Right cardiac atrium (tissue), 5 donors: ENCODE measurements at places on chromosomes 1 and 21.

DNA sequence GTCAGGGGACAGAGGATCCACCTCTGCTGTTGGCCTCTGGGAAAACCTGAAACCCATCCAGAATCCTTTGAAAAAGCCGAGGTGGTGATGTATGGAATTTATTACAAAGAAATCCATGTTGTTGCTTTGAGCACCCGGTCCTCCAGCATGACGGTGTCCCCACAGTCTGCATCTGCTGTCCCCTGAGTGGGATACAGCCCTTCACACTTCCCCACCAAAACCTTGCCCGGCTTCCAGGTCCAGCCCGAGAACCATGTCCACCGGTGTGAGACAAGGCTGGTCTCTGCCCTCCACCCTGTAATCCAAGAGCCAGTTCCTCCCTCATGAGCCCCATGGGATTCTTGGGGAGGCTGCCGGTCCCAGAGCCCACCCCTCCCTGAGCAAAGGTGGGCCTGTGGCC is 70.5 kb downstream of the STUM start:
- DNase-seq, result no peak

GRCh38 chr1:151760597-151761385 is 2.5 kb downstream of the MRPL9 start:
- DNase-seq, result no peak

- peak; percentile 71 for DNase-seq
These were observed 68.7 kb upstream of the FAM3B start for GRCh38 chr21:41247561-41248545.

DNA sequence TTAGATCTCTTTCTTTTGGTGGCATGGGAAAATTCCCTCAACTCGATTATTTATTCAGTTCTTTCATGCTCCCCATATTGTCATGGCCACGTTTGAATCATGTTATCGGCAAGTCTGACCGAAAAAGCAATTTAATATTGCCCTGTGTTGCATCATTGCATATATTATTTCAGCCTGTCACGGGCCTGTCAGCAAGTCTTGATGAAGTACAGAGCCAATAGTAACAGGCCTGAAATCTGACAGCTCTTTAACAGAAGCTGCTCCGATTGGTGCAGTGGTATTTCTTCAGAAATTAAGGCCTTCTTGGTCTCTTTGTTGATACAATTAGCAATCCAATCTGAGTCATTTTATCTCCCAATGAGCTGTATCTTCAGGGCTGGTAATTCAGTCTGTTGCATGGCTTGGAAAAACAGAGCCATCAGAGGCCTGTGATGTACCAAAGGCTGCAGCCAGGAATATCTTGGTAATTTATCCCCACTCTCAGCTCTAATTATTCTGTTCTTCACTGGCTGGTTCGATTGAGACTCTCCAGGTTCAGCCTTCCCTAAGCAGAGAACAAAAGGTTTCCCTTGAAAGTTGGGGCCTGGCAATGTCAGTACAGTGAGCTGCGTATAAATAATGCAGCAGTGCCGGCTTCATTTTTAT is 149.5 kb downstream of the FGGY start:
- DNase-seq, result no peak

DNA sequence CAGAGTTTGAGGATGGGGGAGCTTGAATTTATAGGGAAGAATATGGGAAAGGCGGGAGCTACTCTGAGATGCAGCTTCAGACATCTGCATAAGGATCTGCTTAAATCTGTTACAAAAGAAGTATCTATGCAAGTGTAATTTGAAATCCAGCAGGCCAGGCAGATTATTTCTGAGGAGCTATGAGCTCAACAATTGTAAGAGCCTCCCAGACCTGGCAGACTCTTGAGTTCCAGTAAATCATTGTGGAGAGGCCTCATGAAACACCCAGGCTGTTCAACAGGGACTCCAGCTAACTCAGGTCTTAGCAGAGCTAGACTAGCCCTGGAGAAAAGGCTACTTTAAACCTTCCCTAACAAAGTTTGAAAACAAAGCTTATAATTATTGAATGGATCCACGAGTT is 647.5 kb upstream of the CHRM3 start:
- DNase-seq, result no peak

GRCh38 chr1:28190337-28190979 is 14.0 kb upstream of the PTAFR start:
- no peak for DNase-seq

GRCh38 chr1:918353-918752 is 5.4 kb upstream of the SAMD11 start:
- DNase-seq, result peak; percentile 50

- DNase-seq, result peak; percentile 72
These were observed 158.9 kb upstream of the COA6 start for GRCh38 chr1:234214129-234214910.

- DNase-seq, result no peak
These were observed 21.3 kb downstream of the DENND2C start for GRCh38 chr1:114648503-114648902.

DNA sequence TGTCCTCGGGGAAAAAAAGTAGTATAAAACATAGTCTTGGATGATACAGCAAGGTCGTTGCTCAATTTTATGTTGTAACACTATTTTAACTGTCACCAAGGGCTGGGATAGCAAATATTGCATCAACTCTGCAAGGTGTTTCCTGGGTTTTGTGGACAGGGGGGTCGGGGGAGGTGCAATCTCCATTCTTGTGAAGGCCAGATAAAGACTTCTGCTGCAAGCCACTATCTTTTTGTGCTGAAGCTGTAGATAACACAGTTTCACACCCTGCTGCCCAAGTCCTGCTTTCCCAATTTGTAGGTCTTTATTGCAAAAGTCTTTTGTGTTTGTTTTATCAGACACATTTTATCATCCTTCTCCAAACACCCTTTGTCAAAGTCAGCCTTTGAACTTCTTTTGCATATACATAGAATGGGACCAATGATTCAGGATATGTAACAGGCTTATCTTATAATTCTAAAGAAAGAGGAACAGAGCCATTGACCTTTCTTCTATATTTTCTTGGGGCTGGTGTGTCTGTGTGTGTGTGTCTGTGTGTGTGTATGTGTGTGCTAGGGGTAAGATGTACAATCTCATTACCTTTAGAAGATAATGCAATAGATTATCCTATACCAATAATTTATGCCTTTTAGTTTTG is 140.6 kb downstream of the RUNX1 start:
- DNase-seq, result no peak

GRCh38 chr1:116415200-116415698 is 42.2 kb downstream of the ATP1A1 start:
- no peak for DNase-seq

DNA sequence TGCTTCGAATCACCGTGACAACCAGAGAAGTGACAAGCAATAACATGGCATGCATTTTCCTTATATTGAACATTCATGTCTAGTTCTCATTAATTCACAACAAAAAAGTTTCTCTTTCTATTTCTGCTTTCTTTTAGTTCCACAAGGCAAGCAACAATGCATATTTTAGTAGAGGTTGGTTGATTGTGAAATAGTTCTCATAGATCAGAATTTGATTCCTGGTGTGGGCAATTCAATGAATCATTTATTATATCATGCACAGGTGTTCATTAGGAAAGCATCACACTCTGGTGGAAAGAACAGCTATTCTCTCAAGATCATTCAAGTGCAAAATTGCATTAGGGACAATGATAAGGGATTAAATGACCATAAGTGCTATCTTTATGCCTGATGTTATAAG is 980.9 kb downstream of the BRINP3 start:
- no peak for DNase-seq

GRCh38 chr1:89171067-89171438 is 4.8 kb downstream of the GBP7 start:
- DNase-seq, result no peak

GRCh38 chr21:44846485-44847260 is 26.8 kb downstream of the PTTG1IP start:
- DNase-seq, result peak; percentile 72

GRCh38 chr1:183318433-183318832 is 99.7 kb downstream of the NMNAT2 start:
- peak; percentile 93 for DNase-seq

DNA sequence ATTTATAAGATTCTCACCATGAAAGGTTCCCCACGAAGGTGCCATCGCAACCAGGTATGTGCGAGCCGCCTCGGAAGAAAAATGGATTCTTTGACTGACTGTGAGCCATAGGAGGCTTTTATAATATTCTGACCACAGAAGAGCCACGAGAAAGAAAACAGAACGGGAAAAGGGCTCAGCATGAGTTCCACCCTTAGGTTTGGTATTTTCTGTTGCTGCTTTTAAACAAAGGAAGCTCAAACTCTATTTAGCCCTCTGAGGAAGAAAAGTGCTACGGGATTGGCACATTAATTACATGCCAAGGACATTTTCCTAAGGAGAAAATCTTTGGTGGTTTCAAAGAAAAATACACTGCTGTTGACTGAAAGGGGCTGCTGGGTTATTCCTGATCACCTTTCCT is 39.3 kb downstream of the MIS18A start:
- no peak for DNase-seq

- DNase-seq, result peak; percentile 30
These were observed 812 bp downstream of the CACHD1 start for GRCh38 chr1:64470665-64471217.

GRCh38 chr1:150513351-150513791 is 2.2 kb upstream of the FALEC start:
- no peak for DNase-seq

GRCh38 chr1:156852418-156852874 is 6.5 kb downstream of the INSRR start:
- DNase-seq, result peak; percentile 66

GRCh38 chr1:79161077-79161476 is 154.5 kb upstream of the ADGRL4 start:
- DNase-seq, result no peak

DNA sequence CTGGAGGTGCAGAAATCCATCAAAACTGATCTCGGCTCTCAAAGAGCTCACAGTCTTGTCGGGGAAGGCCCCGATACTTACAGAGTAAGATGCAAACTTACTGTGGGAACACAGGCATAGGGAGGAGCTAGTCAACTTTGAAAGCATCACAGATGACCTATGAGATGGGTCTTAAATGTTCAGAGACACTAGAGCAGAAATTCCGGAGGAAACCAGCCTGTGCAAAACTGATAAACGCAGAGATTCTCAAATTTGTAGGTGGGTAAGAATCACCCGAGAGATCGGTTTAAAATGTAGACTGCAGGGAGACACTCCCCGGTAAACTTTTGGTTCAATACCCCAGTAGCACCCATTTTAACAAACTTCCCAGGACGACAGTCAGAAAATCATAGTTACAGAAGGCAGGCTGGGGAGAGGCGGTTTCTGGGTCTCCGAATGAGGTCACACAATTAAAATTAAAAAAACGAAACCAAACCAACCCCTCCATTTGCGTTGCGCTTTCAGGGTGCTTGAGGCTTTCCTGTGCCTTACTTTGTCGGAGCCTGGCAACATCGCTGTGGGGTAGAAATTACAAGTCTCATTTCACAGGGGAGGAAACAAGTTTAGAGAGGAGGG is 755 bp upstream of the THRAP3 start:
- DNase-seq, result no peak

DNA sequence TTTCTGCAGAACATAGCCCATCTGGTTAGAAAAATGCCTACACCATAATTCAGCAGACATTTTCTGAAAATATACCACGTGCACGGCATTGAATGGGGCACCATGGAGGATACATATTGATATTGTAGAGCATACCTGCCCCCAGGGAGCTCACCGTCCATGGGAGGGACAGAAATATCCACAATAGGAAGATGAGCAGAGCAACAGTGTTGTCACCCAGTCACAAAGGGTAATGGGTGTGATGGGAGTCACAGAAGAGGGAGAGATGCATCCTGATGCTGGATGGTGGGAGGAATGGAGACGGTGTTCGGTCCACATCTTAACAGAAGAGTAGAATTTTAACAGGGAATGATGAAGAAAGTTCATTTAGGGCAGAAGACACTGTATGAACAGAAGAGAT is 51.4 kb downstream of the ATP1A1 start:
- DNase-seq, result no peak

GRCh38 chr1:153119491-153119971 is 6.2 kb upstream of the SPRR2F start:
- DNase-seq, result no peak

DNA sequence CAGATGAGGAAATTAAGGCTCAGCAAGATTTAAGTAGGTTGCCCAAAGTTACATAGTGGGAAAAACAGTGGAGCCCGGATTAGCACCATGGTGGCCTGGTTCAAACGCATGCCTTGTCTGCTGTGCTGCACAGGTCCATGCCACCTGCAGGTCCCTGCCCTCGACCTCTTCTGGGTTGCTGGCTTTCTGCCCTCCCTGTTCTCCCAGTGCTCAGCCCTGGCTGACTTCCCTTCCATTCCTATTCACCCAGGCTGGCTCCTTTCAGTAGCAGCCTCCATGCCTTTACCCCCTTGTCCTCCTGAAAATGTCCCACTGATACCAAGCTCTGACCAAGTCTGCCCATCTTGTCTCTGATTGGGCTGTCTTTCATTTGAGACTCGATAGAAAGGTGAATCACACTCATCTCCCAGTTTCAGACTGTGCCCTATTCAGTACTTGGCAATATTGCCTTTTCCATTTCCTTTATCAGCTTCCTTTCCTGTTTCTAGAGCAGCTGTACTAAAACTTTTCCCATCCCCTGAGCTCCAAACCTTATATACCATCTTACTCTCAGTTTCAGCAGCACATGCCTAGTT is 75.8 kb downstream of the ST3GAL3 start:
- DNase-seq, result no peak

DNA sequence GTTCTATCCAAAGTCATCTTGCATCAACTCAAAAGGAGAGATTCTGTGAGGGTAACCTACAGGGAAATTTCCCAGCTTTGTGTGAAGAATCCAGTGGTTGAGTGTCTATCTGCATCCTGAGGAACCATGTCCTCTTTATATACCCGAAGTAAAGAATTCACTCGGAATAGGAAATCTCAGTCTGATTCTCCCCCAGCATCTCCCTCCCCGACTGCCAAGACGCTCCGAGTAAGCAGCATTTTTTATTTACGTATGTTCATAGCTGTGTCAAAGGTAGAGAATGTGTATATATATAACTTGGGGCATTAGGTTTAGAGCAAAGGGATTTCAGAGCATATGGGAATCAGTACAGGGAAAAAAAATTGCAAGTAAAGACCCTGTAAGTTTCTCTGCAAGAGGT is 170.2 kb downstream of the SYT2 start:
- no peak for DNase-seq

- no peak for DNase-seq
These were observed 154.3 kb downstream of the PDE4B start for GRCh38 chr1:65946960-65947359.

DNA sequence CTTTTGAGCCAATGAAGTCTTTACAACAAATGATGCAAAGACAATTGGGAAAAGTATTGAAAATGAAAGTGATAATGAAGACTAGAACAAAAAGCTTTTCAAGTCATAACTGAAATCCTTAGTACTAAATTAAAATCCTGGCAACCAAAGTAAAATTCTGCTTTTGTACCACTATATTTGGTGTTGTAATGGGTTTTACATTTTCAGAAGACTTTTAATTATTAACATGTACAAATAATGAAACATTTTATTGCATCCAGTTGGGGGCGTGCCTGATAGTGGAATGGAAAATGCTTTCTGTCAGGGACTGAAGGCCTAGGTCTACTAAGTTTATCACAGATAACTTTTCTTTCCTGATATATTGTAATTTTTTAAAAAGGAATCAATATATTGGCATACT is 89.4 kb downstream of the SDCCAG8 start:
- no peak for DNase-seq
